ENCODE measurements at places on chromosomes 5 and 9.

DNA sequence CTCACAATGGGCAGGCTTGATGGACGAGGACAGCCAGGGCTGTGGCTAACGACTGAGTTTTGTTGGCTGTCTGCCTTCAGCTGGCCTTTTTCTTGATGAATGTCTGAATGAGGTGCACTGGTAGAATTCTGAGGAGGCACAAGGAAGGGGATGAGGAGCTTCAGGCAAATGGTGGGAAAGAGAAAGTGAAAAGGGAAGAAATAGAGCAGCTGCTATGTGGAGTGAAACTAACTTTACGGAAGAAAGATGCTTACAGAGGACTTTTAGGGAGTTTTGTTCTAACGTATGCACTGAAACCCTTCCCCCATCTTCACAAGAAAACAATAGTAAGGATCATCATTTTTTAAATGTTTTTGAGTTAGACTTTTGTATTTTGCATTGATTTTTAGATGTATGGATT, 45.3 kb downstream of the OR2K2 start:
- DNase-seq: no peak

- no peak for DNase-seq
Observed at GRCh38 chr9:129781981-129782380, 21.0 kb upstream of the TOR1B start.

DNA sequence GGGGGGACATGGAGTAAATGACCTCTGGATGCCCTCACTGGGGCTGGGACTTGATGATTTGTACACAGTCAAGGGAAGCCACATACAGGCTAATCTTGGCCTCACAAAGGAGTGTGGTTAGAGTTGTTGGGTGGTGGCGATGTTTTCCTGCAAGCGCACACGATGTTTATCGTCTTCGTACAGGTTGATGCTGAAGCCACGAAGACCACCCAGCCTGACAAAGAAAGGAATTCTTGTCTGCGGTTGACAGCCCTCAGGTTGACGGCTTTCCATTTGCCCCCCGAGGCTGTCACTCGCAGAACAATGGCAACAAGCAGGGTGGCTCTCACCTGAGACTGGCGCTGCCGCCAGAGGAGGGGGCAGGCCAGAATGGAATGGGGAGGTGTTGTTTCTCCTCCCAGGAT, 14.1 kb upstream of the XPA start:
- no peak for DNase-seq

- no peak for DNase-seq
Observed at GRCh38 chr9:135956802-135957174, 4.4 kb downstream of the UBAC1 start.

- DNase-seq: no peak
Observed at GRCh38 chr5:74322191-74322590, 318.3 kb downstream of the ENC1 start.
